ENCODE measurements at places on chromosomes 7 and 10.

- no peak for DNase-seq
Measured at GRCh38 chr7:2880874-2881533, 36.9 kb upstream of the GNA12 start.

DNA sequence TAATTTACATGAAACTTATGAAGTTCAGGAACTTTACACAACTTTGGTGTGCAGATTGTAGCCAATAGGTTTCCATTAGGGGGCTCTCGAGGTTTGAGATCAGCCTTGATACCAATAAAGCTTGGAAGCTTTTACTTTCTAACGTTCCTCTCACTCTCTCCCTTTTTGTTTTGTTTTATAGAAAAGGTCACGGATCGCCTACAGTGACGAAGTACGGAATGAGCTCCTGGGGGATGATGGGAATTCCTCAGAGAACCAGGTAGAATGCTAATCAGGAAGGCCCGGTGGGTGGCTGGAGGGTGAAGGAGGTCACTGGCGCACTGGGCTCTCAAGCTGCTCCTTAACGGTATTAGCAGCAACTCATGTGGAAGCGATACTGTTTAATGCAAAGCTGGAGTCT lies 79.9 kb downstream of the VTI1A start:
- no peak for DNase-seq

- DNase-seq, result no peak
Measured at GRCh38 chr10:522350-522749, 167.1 kb downstream of the DIP2C start.

DNA sequence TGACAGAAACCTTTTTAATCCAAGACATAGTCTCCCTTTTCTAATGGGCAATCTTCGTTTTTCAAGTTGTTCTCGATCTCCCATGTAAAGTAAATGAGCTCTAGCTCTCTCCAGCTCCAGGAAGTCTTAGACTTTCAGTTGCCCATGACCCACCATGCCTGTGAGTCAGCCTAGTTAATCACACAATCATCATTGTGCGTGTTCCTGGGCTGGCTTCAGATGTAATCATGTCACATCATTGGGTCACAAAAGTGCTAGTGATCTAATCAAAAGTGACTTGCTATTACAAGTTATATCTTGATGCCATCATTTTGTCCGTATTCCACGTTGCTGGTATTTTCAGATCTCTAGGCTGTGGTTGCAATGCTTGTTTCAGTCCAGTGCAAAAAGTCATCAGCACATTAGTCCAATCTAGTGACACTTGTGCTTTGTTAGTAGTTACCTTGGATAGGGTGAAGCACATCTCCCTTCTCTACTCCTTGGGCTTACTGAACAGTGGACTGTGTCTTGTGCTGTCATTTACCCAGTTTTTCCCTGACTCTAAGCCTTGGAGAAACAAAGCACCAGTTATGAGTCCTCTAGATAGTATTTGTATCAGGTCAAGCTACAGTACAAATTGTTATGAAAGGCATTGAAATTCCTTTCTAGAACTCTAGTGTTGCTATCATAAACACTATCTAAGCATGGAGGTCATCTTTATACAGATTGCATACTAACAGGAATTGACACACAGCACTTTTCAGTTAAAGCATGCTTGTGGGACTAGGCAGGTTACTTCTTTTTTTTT lies 316.6 kb downstream of the GFRA1 start:
- no peak for DNase-seq

DNA sequence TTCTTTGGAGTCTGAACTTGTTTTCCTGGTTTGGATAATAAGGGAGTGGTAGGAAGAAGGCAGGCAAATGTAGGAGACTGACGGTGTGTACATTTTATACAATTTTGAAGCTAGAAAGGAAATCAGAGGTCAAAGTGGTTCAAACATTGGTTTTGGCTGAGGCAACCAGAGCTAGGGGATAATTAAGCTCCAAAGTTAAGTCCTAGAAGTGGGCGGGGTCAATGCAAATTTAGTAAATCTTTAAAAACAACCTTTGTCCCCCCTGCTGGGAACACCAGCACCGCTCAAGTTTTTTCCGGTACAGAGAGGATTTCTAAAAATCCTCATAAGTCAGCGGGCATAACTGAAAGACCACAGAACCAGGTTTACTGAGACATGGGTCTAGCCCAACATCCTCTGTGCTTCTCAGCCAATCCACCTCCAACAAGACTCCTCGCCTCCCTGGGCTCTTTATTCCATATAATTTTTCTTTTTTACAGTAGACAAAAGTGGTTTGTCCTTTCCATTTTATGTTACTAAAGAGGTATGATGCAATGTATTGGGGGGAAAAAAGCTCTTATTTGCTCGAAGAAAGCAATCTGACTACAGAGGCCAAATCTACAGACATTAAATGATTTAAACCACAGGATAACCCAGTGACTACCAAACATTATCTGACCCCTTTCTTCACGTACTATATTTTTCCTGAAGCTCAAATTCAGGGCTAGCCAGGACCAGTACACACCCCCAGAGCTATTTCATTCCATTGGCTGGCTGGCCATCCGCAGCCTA lies 1.6 kb downstream of the GLUD1 start:
- peak; percentile 10 for DNase-seq

GRCh38 chr10:12689893-12690292 lies 311.6 kb downstream of the CCDC3 start:
- no peak for DNase-seq

- DNase-seq, result no peak
Measured at GRCh38 chr10:12730809-12731519, 270.5 kb downstream of the CCDC3 start.

DNA sequence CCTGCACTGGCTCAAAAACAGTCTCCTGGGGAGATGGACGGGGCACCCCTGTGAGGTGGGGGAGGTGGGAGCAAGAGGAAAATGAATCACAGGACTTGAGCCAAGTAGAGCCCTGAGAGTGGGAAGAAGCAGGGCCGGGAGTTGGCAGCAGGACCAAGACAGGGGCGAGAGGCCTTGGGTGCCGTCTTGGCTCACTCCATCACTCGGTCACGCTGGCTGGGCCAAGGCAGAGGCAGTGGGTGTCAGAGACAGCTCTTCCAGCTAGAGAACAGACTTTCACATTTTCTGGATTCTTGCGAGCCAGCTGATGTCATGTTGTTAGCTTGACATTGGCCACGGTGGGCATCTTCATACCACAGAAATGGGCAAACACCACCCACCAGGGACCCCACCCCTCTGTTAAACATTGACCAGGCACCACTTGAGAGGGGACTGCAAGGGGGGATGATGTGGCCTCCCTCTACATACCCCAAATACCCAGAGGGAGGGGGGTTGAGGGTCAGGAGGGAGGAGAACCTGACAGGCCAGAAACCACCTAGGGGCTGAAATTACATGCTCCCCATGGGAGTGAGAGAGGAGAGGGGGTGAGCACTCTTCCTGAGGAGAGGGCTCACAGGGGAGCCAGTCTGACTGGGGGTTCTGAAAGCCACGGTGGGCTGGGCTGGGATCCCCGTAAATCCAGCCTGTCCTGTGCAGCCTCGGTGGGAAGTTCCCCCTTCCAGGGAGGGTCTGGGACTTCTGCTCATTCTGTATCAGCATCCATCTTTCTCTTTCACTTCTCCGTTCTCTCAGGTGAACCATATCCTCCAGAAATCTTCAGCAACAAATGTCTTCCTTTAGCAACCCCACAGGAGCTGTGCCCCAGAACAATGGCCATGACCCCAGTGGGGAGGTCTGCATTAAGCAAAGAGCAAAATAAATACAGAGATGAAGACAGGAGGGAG lies 19.6 kb downstream of the CAMK2B start:
- no peak for DNase-seq

DNA sequence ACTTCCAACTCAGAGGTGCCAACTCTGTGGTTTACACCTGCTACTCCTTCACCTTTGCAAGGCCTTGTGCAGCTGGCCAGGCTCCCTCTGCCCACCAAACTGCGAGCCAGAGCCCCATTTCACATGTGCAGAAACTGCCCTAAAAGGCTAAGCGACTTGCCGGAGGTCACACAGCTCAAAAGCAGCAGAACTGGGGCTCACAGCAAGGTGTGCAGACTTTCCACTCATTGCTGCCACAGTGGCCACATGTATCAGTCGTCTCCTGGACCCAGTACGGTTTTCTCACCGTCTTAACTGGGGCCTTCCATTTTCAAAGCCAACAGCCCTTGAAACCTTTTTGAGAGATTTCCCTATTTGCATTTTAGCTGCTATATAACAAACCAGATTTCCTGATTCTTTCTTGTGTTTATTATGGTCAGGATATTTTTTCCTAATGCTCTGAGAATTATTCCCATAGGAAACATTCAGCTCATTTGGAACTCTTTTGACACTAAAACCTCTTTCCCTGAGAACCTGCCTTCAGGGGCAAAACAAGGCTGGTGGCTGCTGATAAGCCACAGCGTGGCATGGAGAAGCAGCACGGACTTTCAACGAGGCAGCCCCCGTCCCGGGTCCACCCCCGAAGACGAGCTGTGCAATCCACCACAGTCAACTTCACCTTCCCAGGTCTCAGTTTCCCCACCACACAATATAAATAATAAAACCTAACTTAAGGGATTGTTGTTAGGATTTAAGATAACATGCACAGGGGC lies 29.9 kb downstream of the SORBS1 start:
- no peak for DNase-seq

DNA sequence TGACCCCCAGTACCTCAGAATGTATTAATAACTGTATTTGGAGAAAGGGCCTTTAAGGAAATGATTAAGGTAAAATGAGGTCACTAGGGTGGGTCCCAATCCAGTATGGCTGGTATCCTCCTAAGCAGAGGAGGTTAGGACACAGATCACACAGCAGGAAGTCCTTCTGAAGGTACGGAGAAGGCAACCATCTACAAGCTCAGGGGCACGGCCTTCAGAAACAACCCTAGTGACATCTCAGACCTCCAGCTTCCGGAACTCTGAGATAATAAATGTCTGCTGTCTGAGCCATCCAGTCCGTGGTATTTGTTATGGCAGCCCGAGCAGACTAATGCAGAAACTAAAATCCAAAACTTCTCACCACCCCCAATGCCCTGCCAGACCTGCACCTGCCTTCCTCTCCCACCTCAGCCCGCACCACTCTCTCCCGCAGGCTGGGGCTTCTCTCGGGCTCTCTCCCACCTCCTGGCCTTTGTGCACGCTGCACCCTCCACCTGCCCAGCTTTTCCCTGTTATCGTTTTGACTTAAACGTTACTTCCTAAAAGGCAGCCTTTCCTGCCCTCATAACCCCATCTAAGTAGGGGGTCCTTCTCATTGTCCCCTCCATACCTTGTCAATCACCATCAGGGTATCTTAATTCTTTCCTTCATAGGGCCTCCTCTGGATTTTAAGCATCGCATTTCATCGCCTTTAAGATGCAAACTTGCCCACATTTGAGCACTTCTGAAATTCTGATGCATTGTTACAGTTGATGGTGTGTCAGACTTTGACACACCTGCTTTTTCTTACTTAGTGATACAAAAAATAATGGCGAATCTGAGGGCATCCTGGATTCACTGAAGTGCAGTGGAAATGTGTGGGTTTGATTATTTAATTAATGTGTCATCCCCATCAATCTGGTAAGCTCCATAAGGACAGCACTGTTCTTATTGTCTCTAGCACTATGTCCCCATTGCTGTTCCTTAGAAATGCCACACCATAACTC lies 32.2 kb upstream of the AQP1 start:
- no peak for DNase-seq

- peak; percentile 59 for DNase-seq
Measured at GRCh38 chr7:55533050-55533728, 39.1 kb downstream of the VOPP1 start.

- peak; percentile 17 for DNase-seq
Measured at GRCh38 chr10:16521311-16522016, at the start of gene C1QL3. C1QL3 (minus strand) TSS chr10:16521879; CDS start chr10:16521065, 814 bp downstream.

- DNase-seq, result no peak
Measured at GRCh38 chr7:988426-988911, 5.5 kb downstream of the CYP2W1 start.

DNA sequence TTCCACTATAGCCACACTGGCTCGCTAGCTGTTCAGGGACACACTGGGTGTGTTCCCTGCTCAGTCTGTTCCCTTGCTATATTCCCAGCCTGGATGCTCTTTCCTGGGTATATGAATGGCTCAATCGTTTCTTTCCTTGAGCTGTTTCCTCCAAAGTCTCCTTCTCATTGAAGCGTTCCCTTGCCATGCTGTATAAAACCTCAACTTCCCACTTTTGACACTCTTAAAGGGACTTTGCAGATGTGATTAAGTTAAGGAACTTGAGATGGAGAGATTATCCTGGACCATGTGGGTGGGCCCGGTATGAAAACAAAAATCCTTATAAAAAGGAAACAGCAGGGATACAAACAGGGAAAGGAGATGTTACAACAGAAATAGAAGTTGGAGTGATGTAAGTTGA lies 973.1 kb downstream of the LRMDA start:
- DNase-seq, result no peak

GRCh38 chr7:18289788-18290187 lies 205.8 kb upstream of the HDAC9 start:
- DNase-seq, result no peak

DNA sequence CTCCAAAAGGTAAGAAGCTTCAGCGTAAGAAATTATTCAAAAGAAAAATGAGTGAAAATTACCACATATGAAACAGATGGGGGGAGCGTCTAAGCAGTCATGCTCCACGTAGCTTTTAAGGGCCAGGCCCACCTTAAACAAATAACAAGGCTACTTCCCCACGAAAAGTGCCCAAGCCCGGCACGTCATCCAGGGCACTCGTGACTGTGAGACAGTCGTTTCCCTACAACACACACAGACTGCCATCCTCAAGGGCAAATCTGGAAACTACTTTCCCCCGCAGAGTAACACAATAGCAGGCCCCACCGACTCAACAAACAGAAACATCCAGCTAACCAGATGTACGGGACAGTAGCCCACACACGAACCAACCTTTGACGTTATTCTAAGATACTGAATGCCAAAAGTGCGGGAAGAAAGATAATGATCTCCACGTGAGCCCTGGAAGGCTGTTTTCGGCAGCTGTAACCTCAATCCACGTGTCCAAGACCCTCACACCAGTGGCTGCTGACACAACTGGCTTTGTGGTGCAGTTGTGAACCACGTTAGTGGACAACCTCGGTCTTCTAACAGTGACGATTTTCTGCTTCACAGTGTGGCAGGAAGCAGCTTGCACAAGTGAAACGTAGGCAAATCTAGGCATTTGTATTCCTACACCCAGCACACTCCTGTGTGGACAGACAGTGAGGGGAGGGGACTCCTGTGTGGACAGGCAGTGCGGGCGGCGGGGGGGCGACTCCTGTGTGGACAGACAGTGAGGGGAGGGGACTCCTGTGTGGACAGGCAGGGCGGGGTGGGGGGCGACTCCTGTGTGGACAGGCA lies 251.7 kb downstream of the ZMYND11 start:
- no peak for DNase-seq

DNA sequence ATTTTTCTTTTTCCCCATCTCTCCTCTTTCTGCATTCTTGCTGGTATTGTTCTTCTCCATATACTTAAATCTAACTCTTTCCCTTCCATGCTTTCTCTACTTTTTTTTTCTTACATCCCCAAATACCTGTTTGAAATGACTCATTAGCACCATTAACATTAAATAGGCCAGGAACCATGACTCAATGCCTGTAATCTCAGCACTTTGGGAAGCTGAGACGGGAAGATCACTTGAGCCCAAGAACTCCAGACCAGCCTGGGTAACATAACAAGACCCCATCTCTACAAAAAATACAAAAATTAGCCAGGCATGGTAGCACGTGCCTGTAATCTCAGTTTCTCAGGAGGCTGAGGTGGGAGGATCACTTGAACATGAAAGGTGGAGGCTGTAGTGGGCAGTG lies 1026.8 kb downstream of the GATA3 start:
- DNase-seq, result no peak
